ENCODE measurements at places on chromosomes 1 and 21. TPM values are rescaled to one million over a fixed set of nuclear protein-coding genes. Genes with fewer than 3 reads are reported as not detected.

AADACL4 gene
- not detected for total RNA-seq

FNDC10 gene
- total RNA-seq: 20.0 TPM

ZBED6 gene
- total RNA-seq: 40.3 TPM

C2CD2 gene
- 18.5 TPM for total RNA-seq

FAM151A gene
- total RNA-seq: not detected

CLDN17 gene
- not detected for total RNA-seq

HLCS gene
- 43.6 TPM for total RNA-seq

SPRR3 gene
- total RNA-seq: not detected

BEST4 gene
- not detected for total RNA-seq

KLHDC8A gene
- total RNA-seq: not detected

S100A3 gene
- total RNA-seq: 1.3 TPM

EDARADD gene
- 0.34 TPM for total RNA-seq

CDCA8 gene
- 24.3 TPM for total RNA-seq

FOXJ3 gene
- 33.8 TPM for total RNA-seq

CD5L gene
- not detected for total RNA-seq

ARHGEF16 gene
- total RNA-seq: not detected

LCE1B gene
- not detected for total RNA-seq

CLEC20A gene
- total RNA-seq: not detected

SLC45A1 gene
- total RNA-seq: 1.0 TPM

NUF2 gene
- total RNA-seq: 24.6 TPM

DCST2 gene
- not detected for total RNA-seq

SPRR2F gene
- total RNA-seq: not detected

SPRR2G gene
- not detected for total RNA-seq

CFHR2 gene
- total RNA-seq: not detected

NT5C1A gene
- total RNA-seq: not detected

CCNL2 gene
- 98.9 TPM for total RNA-seq

LEPR gene
- total RNA-seq: 3.2 TPM

CFHR4 gene
- not detected for total RNA-seq

UTS2 gene
- not detected for total RNA-seq

VASH2 gene
- total RNA-seq: 0.36 TPM

OR6N1 gene
- not detected for total RNA-seq

SLFNL1 gene
- total RNA-seq: 0.36 TPM

All from melanocyte of skin (primary cell).